CD4-positive, alpha-beta T cell treated with Interleukin-10 for 1 hour (primary cell): ENCODE measurements at places on chromosomes 2 and 18.
A peak's percentile ranks its signal among the peaks of the same experiment; 100 is the strongest.

GRCh38 chr2:106094131-106094841 lies 99.8 kb downstream of the UXS1 start:
- peak; percentile 79 for DNase-seq

DNA sequence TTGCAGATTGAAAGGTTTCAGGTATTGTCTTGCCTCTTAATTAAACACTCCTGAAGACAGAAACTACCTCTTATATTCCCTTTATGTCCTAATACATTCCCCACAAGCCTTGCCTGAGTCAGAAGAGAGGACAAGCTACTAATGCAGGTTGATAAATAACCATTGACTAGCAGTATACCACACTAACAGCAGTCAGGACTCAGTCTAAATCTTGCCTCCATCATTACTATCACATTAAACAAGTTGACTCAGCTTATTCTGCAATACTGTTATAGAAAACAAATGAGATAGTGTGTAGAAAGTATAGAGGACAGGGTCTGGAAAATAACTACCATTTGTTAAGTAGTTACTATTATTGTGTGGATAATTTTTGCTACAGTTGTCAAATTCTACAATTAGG lies 63.8 kb downstream of the TTC21B start:
- no peak for DNase-seq

DNA sequence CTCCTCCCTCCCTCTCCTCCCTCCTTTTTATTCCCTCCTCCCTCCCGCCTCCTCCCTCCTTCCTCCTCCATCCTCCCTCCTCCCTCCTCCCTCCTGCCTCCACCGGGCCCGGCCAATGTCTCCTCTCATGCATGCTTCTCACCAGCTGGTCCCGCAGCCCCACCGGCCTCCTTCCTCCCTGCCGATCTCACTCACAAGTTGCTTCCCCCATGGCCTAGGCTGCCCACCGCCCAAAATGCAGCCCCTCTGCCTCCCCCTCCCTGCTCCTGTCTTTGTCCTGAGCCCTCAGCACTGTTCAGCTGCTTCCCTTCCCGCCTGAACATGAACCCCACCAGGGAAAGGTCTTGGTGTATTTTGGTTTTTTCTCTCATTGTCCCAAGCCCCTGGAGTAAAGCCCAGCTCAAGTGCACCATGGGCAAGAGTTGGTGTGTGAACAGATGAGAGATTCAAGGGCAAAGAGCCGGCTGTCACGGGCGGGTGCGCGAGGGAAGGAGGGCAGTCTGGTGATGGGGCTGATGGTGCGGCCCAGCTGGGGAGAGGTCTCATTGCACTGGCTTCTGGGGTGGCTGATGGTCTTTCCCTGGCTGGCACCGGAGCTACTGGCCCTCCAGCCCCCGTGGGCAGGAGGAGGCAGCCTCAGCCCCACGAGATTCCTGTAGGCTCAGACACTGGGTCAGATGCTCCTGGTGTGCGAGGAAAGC lies 117.6 kb downstream of the TWIST2 start:
- DNase-seq = no peak

- no peak for DNase-seq
Measured at GRCh38 chr18:23355206-23355605, 97.9 kb upstream of the RIOK3 start.

- no peak for DNase-seq
Measured at GRCh38 chr2:165889158-165889557, 64.4 kb downstream of the TTC21B start.

DNA sequence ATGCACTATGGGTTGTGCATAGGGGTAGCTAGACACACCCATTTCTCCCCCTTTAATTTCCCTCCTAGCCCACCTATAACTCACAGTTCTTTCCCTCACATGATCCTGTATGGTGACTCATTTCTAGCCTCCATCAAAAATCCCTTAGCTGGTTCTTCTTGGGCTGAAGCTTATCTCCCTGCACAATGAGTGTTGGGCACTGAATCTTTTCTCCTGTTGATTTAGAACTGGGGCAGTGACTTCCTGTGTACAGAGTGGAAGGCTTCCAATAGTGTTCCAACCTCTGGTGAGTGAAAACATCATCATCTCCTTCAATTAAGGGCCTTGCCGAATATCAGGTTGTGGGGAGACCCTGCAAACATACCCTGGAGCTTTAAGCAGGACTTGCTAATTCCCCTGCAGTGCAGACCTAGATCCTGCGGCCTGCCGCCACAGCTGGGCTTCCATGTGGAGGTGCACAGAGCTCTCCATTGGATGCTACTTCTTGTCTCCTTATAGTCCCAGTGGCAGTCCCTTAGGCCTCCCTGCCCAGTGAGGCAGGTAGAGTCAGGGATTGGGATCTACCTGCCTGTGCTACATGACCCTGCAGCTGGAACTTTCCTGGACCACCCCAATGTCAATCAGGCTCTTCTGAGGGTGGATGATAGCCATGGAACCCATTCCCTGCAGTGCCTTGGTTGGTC lies 121.8 kb downstream of the PLB1 start:
- no peak for DNase-seq

GRCh38 chr18:62335494-62335893 lies 10.4 kb downstream of the TNFRSF11A start:
- no peak for DNase-seq

GRCh38 chr18:48991676-48992075 lies 40.9 kb upstream of the SMAD7 start:
- DNase-seq = no peak

GRCh38 chr2:226903179-226903578 lies 67.3 kb downstream of the RHBDD1 start:
- DNase-seq = no peak

GRCh38 chr2:641164-641871 lies 35.9 kb downstream of the TMEM18 start:
- no peak for DNase-seq

GRCh38 chr2:181876614-181877063 lies 14.9 kb upstream of the ITPRID2 start:
- no peak for DNase-seq

- DNase-seq = no peak
Measured at GRCh38 chr18:8800445-8800844, 95.1 kb downstream of the MTCL1 start.

DNA sequence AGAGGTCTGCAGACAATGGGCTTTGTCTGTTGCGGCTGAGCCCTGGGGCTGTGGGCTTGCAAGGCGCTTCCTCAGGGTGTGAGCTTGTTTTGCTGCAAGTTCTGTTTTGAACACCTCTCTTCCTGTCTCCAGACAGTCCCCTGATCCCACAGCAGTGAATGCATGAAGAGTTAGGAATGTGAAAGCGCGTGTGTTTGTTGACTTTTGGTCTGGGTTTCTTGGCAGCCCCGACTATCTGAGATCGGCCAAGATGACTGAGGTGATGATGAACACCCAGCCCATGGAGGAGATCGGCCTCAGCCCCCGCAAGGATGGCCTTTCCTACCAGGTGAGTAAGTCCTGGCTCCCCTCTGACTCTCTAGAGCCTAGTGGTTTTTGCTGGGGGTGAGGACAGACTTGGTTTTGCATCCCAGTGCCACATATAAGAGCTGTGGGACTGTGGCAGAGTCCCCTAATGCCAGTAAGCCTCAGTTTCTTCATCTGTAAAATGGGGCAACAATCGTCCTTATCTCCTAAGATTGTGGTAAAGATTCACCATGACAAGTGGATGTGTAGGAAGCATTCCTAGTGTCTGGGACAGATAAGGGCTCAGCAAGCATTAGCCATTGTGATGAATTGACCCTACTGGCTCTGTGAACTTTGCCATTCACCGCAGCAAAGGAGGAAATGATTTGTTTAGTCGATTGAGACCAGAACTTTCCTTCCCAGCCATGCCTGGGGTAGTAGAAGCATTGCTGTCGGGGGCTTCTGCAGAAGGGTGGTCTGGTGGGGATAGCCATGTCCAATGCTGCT lies 3.0 kb downstream of the LBH start:
- DNase-seq = no peak

GRCh38 chr18:7071600-7071999 lies 46.0 kb downstream of the LAMA1 start:
- DNase-seq = no peak

GRCh38 chr2:96498021-96498431 lies 7.1 kb downstream of the NEURL3 start:
- DNase-seq = no peak

GRCh38 chr2:185188656-185189055 lies 549.9 kb upstream of the FSIP2 start:
- DNase-seq = no peak

GRCh38 chr2:26043862-26044696 lies 10.2 kb downstream of the RAB10 start:
- peak; percentile 23 for DNase-seq
